ENCODE measurements at places on chromosomes 12 and 14. TPM values are rescaled to one million over a fixed set of nuclear protein-coding genes. Genes with fewer than 3 reads are reported as not detected.

SPX gene
- total RNA-seq: 0.59 TPM

RTL1 gene
- not detected for total RNA-seq

IL31 gene
- total RNA-seq: not detected

ACYP1 gene
- 19.7 TPM for total RNA-seq

KRT77 gene
- not detected for total RNA-seq
